Cortex of kidney (tissue), 1 donor: ENCODE measurements at places on chromosomes 13 and 19.

- no peak for DNase-seq
Observed at GRCh38 chr13:106700439-106700838, 132.5 kb upstream of the ARGLU1 start.

DNA sequence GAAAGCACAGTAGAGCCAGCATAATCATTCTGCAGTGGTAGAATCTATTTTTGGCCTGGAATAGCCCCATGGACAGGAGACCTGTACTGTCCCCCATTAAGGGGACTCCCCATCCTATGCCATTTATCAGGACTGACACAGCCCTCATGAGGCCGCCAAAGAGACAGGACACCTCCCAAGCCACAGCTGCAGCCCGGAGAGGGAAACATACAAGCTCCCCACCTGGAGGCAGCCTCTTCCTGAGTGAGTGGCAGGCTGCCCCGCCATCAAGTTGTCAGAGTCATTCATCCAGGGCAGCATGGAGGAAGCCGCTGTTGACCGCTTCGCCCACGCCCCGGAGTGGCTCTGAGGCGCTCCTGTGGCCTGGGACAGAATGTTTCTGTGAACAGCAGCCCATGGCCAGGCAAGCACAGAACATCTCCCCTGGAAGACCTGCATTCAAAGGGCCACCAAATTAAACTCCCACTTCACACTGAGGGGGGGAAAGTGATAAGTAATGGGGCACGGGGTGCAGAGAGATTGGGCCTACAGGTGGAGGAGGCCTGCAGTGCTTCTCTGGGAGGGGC, 111.3 kb downstream of the ZDHHC20 start:
- DNase-seq = no peak

DNA sequence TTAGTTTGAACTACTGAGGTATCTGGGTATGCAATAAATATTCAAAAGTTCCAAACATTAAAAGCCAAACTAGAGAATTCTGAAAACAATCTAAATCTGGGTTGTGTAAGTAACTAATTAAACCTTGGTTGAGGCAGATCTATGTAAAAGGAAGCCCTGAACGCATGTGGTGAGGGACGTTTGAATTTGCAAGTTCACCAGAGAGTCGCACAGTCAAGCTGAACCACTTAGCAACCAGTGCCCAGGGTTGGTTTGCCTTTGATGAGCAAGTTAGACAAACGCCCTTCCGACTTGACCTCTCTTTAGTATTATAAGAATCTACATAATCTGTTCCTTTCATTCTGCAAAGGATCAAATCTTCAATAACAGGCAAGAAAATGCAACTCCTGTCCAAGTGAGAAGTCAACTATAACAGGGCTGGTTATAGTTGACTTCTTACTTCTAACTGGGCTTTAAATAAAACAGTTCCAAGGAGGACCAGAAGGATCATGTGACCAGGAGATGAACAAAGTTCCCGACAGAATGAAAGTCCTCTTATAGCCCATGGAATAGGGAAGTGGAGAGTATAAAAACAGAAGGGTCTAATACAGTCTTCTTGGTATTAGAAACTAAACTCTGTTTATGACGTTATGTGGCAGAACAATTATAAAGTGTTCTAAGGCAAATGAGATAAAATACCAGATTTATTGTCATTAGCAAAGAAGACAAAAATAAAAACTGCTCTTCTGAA, 40.6 kb downstream of the PHF11 start:
- no peak for DNase-seq

DNA sequence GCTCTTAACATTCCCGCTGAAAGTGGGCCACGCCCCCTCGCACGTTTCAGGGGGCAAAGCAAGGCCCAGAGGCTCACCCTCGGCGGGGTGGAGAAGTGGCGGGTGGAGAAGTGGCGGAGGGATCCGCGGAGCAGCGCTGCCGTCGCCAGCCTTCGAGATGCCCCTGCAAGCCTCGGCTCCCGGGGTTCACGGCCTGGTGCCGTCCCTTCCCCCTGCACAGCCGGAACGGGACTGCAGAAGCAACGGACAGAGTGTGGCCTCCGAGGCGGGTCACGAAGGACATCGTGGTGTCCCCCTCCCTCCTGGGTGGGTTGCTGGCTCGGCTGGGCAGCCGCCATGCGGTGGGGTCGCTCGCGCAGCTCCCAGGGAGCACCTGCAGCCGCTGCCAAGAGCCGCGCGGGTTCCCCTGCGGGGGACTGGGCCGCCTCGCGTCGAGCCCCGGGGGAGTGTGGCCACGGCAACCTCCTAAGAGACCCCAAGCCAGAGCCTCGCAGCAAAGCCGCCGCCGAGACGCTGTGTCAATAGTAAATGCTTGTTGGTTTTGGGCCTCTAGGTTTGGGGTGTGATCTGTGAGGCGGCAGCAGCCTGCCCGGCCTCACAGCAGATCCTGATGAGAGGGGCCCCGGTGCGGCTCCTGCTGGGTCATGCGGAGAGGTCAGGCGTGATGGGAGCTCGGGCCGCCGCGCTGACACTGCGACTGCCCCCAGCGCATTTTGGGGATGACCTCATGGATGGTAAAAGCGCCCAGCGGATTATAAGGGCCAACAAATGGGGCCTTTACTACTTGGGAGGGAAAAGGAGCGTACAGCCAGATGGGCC, 5.5 kb downstream of the TPGS1 start:
- no peak for DNase-seq

DNA sequence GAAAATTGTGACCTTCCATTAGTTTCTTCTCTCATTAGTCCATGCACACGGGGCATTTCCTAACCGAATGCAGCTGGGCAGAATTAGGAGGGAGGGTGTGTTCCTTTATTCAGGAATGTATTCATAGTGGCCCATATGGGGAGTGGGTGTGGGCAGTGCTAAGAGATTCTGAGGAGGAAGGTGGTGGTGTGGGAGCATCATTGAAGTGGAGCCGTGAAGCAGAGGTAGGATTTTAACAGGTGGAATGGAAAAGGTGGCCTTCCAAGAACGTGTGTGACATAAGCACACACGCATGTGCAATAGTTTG, 134.2 kb downstream of the MTUS2 start:
- DNase-seq = no peak

DNA sequence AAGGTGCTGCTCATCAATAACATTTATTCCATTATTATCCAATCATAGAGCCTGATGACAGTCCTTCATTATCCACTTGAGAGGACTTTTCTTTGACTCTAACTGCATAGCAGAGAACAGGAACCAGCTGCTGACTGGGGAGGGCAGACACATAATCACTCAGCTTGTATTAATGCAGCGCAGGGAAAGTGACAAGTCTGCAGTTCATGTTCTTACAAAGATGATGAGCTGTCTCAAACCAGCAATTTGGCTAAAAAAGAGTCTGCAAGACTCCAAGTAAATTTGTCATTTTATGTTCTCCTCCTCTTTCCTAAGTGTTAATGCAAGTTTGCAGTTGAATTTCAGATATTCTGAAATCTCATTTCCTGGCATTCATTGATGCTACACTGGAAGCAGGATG, 40.0 kb upstream of the CBY2 start:
- DNase-seq = no peak

- DNase-seq = no peak
Observed at GRCh38 chr19:46225558-46226004, 4.0 kb upstream of the IGFL1 start.

- no peak for DNase-seq
Observed at GRCh38 chr19:55479451-55480230, 3.2 kb downstream of the ZNF628 start.

- DNase-seq = no peak
Observed at GRCh38 chr19:7349961-7350711, 1.4 kb downstream of the ARHGEF18 start.

GRCh38 chr13:109509154-109509900, 277.1 kb downstream of the IRS2 start:
- no peak for DNase-seq

DNA sequence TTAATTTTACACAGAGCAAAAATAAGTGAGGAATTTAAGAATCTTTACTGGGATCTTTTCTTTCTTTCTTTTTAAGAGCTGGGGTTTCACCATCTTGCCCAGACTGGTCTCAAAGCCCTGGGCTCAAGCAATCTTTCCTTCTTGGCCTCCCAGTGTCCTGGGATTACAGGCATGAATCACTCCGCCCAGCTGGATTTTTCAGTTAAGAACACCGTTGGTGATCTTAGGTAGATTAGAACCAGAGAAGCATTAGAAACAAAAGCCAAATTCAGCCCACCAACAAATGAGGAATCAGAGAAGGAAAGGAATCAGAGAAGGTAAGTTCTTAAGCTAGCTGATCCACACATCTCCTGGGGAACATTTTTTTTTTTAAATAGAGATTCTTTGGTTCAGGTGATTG, 34.2 kb downstream of the EPSTI1 start:
- DNase-seq = no peak

DNA sequence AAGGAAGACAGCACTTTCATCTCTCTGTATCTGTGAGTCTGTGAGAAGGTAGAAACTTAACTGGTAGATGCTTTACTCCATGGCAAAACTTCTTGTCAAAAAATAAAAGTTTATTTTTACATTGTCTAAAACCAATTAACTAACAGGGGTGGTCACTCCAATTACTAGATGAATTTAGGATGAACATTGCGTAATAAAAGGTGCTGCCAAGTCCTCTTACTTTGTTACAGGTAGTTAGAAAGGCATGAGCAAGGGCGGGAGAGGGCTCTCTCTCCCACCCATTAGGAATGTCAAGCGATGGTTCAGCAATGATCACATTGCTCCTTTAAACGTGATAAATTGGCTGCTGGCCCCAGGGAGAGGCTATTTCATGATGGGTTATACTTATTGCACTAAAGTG, 512.3 kb downstream of the SLITRK5 start:
- no peak for DNase-seq

DNA sequence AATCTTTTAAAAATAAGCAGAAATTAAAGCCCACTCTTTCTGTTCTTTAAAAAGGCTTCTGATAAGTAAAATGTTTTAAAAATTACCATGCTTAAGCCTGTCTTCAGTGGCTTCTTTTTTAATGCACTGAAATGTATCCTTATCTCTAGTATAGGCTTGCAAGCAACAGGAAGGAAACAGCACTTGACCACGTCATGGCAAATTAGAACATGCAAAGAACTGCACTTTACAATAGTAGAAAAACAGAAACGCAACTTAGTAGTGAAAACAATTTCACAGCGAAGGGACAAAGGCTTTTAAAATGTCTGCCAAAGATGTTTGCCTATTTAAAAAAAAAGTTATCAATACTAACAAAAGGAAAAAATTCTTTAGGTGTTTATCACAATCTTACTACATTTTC, 36.3 kb downstream of the ELF1 start:
- no peak for DNase-seq

- no peak for DNase-seq
Observed at GRCh38 chr13:112683581-112683980, 6.3 kb upstream of the ATP11A start.

GRCh38 chr19:10505583-10506229, 2.5 kb upstream of the KEAP1 start:
- DNase-seq = no peak
